T-helper 1 cell (primary cell): ENCODE measurements at places on chromosomes 3 and 15.
A peak's percentile ranks its signal among the peaks of the same experiment; 100 is the strongest.

DNA sequence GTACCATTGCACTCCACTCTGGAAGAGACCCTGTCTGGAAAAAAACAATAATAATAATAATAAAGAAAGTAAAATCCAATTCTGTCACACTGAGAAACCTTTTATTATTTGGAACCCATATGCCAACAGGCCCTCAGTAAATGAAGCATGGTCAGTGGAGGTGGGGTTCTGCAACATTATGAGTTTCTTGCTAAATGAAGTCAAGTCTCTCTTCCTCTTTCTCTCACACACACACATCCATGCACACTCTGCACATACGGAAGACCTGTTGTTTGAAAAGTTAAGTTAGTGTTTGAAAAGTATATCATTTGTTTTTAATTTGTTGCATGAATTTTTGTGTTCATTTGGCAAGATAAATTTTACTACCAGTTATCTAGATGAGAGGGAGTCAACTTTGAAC is 27.8 kb downstream of the GAP43 start:
- DNase-seq, result no peak

- peak; percentile 9 for DNase-seq
Measured at GRCh38 chr15:93047621-93048425, 41.2 kb downstream of the RGMA start.

DNA sequence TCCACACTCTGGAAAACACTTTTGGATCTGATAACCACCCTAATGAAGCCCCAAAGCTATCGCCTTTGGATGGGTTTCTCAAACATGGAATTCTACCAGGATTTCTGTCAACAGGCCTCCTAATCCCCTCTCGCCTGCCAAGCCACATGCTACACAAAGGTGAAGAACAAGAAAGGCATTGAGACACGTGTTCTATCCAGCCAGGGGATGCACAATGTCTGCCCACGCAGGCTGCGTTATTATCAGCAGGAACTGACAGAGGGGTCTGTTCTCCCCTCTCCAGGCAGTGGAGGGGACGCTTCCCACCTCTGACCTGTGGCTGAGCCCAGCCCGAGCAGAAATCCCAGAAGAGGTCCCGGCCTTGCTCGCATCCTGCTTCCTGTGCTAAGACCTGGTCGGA is 45.4 kb upstream of the THBS1 start:
- DNase-seq, result no peak

- DNase-seq, result no peak
Measured at GRCh38 chr15:65767895-65768294, 24.2 kb downstream of the DENND4A start.

DNA sequence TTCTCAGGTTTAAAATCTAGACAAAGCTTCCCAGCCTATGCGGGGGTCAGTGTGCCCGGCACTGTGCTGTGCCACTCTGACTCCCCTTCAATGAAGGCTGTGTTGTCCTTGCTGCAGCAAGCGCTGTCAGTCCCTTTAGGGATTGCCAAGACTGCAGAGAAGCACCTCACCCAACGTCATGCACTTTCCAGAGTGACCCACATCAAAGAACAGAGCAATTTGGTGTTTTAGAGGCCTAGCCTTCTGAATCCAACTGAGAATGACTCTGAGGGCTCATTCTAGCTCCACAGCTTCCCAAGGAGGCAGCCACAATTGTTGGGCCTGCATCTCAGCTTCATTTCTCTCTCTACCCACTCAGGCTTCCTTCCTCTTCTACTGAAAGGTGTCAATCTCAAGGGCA is 26.4 kb downstream of the SLC9A9 start:
- DNase-seq, result no peak

DNA sequence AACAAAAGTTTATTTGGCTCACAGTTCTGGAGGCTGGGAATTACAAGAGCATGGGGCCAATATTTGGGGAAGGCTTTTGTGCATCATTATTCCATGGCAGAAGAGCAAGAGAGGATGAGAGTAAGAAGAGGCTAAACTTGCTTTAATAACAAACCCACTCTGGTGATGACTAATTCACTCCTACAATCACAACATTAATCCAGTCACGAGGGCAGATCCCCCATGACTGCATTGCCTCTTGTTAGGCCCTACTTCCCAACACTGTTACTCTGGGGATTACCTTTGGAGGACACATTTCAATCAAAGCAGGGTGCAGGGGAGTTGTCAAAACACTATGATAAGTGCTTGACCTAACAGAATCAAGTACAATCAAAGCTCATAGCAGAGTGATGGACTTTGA is 181.7 kb downstream of the BBX start:
- no peak for DNase-seq

GRCh38 chr15:43915631-43916325 is 89.0 kb downstream of the WDR76 start:
- no peak for DNase-seq

DNA sequence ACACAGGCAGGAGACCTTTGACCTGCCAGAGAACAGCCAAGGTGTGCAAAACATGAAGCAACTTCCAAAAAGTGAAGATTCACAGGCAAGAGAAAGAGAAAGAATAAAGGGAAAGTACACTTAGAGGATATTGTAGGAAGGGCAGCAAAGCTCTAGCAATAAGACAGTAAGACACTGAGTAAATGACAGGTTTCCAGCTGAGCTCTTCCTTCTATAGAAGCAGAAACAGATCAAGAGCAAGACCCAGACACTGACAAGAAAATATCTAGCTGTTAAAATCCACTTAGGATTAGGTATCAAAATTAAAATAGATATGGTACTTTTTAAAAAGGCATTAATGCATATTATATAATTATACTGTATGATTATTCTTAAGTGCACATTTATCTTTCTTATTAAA is 333.4 kb downstream of the RAP2B start:
- DNase-seq, result no peak

DNA sequence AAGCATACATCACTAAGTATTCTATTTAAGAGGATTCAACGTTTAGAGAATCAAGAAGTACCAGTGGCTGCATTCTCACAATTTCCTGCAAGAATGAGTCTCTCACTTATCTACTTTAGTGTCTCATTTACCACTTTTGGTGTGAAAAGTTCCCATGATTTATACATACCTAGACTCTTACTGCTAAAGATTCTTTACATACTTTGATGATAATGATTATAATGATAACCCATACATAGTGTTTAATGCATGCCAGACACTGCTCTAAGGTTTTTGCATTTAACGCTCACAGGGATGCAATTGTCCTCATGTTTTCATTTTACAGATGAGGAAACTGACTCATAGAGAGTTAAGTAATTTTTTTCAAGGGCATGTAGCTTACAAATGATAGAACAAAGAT is 133.6 kb downstream of the TMEM108 start:
- no peak for DNase-seq

GRCh38 chr3:66642019-66642418 is 141.2 kb upstream of the LRIG1 start:
- no peak for DNase-seq

- DNase-seq, result no peak
Measured at GRCh38 chr15:89806559-89807550, 7.8 kb downstream of the ANPEP start.

- DNase-seq, result peak; percentile 10
Measured at GRCh38 chr15:35078221-35078915, 6.7 kb downstream of the NANOGP8 start.

DNA sequence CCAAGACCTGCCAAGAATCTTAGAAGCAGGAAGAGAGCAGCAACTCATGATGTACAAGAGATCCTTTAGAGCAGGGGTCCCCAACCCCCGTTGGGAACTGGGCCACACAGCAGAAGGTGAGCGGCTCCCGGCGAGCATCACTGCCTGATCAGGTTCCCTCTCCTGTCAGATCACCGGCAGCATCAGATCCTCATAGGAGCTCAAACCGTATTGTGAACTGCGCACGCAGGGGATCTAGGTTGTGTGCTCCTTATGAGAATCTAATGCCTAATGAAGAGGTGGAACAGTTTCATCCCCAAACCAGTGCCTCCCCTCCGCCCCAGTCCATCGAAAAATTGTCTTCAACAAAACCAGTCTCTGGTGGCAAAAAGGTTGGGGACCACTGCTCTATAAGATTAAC is 13.8 kb downstream of the SLC41A3 start:
- no peak for DNase-seq

- DNase-seq, result no peak
Measured at GRCh38 chr3:23182996-23183513, 20.1 kb upstream of the UBE2E2 start.

- DNase-seq, result no peak
Measured at GRCh38 chr3:56939834-56940233, 120.6 kb upstream of the SPATA12 start.

DNA sequence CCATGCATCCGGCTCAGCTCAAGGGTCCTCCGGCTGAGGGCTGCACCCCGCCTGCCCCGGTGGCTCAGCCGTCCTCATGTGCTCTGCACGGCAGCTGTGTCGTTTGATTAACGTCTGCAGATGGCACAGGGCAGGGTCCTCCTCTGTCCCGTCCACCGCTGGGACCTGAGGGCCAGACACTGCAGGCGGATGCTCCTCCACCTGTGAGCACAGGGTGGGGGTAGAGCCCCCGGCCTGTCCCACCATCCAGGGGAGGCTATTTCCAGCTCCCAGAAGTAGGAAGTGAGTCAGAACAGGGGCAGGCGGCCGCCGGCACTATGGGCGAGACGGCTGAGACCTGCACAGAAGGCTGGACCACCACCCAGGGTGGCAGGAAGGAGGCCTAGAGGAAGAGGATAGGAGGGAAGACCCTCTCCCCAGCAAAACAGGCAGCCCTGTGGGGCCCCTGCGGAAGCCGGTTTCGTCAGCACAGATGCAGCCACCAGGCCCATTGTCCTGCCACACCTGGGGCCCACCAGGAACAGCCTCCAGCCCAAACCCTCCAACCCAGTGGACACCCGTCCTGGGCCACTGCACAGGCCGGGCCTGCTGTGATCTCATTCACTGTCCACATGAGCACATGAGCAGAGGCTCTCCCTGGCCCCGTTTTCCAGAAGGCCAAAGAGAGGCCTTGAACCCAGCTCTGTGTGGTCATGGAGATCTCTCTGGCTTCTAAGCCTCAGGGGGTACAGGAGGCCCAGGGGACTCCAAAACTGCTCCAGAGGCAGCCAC is 12.6 kb upstream of the PLXND1 start:
- no peak for DNase-seq

DNA sequence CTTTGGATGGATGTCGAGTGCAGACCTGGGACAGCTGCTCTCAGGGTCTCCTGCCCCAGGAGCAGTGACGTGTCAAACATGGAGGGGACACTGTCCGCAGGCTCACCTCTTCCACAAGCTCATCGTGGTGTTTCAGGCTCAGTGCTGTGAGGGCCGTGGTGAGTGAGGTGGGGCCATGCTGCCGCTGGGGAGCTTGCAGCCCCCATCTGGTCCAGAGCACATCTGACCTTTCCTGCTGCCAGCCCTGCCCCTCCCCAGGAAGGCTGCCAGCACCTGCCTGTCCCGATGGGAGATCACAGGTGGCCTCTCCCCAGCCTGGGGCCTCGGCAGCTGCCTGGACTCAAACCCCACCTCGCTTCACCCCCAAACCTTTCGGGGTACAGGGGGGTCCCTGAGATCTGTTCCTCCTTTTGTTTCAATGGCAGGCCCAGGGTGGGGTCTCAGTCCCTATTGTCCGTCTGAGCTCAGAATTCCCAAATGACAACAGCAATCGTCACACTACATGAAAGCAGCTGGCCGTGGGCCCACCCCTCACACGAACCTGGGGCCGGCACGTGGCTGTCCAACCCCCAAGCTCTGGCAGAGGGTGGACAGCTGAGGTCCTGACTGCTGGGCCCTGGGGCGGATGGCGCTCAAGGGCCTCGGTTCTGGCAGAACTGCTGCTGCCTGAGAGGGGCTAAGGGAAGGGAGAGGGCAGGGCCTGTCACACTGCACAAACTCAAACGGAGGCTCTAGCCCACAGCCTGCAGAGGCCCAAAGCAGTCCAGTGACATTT is 65.0 kb upstream of the RPL32 start:
- DNase-seq, result no peak

- DNase-seq, result no peak
Measured at GRCh38 chr15:98069256-98069655, 108.8 kb downstream of the ARRDC4 start.

- DNase-seq, result no peak
Measured at GRCh38 chr3:97970156-97970555, 2.1 kb downstream of the RIOX2 start.

GRCh38 chr3:151428386-151428785 is 32.5 kb downstream of the IGSF10 start:
- DNase-seq, result no peak

DNA sequence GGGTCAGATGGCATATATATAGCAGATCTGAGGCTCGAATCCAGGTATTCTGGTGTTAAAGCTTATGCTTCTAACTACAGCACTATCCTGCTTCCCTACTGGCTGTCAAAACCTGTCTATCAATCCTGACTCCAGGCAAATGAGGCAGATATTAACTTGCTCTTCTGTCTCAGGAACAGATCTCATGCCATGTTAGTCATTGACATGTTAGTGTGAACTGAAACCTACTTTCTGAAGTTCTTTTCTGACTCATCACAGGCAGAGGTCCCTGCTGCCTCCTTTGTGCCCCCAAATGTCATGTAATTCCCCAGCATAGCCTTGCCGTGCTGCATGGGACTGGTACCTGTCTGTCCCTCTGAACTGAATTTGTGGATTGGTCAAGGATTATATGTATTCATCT is 125.0 kb upstream of the SMAD3 start:
- DNase-seq, result no peak

DNA sequence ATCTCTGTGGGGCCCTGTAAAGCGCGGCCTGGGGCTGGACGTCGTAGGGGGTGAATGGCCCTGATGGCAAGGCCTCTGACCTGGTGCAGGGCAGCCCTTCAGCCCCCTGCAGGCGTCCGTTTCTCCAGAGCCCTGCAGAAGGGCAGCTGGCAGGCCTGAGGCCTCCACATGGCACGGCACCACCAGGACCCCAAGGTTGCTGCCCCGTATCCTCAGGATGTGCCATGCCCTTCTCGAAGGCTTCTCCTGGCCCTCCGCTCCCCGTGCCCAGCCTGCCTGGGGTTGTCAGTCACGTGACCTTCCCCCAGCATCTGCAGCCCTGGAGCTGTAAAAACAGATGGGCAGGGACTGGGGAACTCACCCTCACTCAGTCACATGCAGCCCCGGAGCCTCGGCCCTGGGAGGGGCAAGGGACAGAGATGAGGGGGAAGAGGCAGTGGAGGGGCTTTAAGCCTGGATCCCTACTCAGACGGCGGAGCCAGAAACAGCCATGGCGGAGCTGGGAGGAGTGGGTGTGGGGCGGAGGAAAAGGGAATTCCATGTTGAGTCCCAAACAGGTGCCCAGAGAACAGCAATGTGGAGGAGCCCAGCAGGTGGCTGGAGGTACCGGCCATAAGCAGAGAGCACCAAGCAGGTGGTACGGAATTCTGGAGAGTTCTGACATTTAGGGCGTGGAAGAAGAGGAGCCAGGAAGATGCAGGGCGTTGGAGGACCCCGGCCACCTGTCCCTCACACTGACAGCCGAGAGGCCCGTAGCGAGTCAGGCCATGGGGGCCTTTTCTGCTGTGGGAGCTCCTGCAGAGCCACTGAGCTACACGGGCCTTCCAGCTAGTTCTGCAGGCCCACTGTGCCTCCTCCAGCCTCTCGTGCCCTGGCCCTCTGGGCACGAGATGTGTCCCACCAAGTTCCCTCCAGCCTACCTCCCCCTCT is 193.1 kb downstream of the XXYLT1 start:
- DNase-seq, result no peak

GRCh38 chr3:72746430-72747411 is 101.5 kb downstream of the SHQ1 start:
- DNase-seq, result no peak
